Activated T-cell treated with anti-CD3 and anti-CD28 coated beads for 1 hour (primary cell): ENCODE measurements at places on chromosomes 6 and 20.

DNA sequence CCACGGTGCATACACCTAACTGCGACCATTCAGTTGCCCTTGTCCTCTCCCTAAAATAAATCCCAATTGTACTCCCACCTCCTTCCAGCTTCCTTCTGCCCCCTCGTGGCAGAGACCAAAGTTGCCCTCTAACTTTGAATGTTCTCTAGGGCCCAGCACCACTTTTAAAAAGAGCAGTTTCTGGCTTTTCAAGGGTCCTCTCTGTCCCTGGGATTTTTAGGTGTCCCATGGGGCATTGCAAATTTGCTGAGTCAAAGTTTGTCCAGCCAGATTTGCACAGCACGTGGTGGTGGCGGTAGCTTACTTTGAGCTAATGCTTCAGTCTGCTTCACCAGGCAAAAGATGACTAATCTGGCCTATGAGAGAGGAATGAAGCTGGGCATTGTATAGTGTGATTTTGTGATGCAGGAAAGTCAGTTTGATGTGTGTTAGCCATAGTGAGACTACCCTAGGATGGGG lies 100.2 kb downstream of the PERP start:
- no peak for DNase-seq

GRCh38 chr20:24672181-24672880 lies 202.9 kb downstream of the SYNDIG1 start:
- no peak for DNase-seq

DNA sequence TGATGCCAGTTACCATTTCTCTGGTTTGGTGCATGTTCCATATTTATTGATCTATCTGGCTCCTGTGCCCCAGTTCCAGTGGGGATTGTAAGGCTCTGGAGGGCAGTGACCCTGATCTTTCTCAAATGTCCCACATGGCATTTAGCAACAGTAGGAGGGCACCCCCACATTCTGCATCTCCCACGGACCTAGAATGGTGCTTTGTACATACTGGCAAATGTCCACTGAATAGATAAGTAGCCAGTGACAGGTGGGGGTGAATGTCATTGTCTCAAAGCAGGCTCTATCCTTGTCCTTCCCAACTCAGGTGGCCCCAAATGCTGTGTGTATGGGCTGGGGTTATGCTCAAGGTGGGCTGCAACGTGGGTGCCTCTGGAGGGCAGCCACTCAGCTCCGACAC lies 84.2 kb downstream of the TMEM242 start:
- no peak for DNase-seq

GRCh38 chr20:22403022-22403631 lies 181.2 kb downstream of the FOXA2 start:
- DNase-seq, result no peak

- no peak for DNase-seq
Measured at GRCh38 chr20:8540466-8540865, 408.4 kb downstream of the PLCB1 start.
